ENCODE measurements at places on chromosomes 12 and 14.
A peak's percentile ranks its signal among the peaks of the same experiment; 100 is the strongest.

- DNase-seq = no peak
Observed at GRCh38 chr12:126419131-126419530, 1353.9 kb downstream of the AACS start.

GRCh38 chr12:101078536-101079285, 131.3 kb downstream of the SLC5A8 start:
- no peak for DNase-seq

DNA sequence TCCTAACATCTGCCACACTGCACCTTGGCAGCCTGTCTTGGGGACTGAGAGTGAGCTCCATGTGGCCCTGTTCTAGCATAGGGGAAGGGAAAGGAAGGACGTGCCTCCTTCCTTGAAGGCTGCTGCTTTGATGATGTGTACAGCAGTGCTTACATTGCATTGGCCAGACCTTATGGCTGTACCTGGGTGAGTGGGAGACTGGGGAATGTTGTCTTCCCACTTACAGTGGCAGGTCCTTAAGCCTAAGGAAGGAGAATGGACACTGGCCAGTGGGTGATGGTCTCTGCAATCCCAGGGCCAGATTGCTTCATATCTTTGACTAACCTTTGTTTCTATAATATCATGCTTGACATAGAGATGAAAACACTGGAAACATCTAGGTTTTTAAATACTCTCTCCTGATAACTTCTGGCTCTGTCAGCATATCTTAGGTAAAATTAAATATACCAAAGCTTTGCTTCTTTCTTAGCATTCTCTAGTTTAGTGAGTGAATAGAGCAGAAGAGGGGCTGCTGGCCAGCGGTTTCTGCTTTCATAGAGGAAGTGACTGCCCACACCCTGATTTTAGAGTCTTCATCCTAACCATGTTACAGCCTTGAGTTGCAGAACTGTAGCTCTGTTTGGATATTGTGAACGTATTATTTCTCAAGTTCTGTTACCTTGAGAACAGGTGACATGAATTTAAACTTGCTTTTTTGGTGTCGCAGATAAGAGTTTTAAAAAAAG, 27.2 kb downstream of the KLC1 start:
- no peak for DNase-seq

GRCh38 chr12:25702553-25702952, 149.5 kb upstream of the LMNTD1 start:
- DNase-seq = no peak

DNA sequence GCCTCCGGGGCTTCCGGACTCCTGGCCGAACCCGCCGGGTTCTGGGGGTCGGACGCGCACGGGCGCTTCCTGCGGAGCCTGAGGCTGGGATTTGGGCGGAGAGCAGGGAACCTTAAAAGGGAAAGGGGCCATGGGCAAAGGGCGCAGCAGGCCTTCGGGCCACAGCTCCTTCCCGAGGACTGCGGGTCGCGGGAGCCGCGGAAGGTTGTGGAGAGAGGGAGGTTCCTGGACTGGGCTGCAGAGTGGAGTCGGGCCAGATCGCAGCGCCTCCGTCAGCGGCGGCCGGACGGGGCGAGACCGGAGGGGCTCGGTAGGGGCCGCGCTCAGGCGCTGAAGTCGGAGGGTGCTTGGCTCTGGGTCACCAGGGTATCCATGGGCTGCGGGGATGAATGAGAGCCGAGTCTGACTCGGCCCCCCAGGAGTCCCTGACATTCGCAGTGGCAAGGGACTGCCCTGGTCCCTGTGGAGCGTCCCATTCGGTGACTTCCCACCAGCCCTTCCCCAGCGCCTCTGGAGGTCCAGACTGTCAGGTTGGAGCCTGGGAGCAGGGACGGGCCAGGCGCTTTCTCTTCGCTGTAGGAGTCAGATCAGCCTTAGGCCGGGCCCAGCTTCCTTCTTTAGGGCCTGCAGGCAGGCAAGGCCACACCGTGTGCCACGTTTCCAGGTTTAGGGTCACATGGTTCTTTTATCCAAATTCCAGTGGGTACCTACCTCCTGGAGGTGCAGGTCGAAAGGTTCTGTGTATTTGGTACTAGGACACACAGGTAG, 938 bp upstream of the SLC25A29 start:
- no peak for DNase-seq

DNA sequence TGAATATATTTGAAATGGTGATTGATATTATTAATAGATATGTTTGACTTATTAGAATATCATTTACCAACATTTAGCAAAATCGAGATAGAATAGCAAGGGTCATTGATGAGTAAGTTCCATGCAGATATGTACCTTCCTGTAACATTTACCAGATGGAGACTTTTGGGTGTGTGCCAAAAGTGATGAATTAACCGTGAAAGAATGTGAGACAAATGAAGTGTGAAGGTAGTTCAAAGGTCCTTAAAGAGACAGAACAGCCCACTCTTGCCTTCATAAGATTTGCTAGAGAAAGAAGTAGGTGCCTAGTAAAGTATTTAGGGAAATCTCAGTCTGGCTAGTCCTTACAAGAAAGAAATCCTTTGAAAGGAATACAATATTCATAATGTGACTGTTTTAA, 45.5 kb downstream of the FGD4 start:
- DNase-seq = no peak

GRCh38 chr12:46493150-46493833, 120.7 kb upstream of the SLC38A2 start:
- DNase-seq = no peak

DNA sequence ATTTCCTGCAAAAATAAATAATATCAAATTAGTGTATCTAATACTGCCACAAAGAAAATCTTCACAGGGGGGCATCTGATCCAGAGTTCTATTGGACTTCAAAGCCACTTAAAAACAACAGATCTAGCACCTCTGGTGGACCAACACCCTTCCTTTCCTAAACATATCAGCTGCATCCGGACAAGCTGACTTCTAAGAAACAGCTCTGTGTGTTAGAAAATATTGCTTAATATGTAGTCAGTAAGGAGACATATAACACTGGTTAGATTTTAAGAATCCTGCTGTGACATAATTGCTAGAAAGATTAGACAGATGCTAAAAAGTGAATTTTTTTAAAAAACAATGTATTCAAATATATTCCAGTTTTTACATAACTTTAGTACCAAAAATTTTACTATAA, 61.1 kb upstream of the PTPRB start:
- DNase-seq = no peak

- DNase-seq = no peak
Observed at GRCh38 chr12:104713444-104713843, 244.6 kb downstream of the SLC41A2 start.

- DNase-seq = no peak
Observed at GRCh38 chr14:71532344-71532743, 399.9 kb upstream of the RGS6 start.

GRCh38 chr12:116508145-116509121, 50.7 kb upstream of the MAP1LC3B2 start:
- peak; percentile 75 for DNase-seq

- no peak for DNase-seq
Observed at GRCh38 chr14:83826838-83827237, 1703.1 kb upstream of the FLRT2 start.

DNA sequence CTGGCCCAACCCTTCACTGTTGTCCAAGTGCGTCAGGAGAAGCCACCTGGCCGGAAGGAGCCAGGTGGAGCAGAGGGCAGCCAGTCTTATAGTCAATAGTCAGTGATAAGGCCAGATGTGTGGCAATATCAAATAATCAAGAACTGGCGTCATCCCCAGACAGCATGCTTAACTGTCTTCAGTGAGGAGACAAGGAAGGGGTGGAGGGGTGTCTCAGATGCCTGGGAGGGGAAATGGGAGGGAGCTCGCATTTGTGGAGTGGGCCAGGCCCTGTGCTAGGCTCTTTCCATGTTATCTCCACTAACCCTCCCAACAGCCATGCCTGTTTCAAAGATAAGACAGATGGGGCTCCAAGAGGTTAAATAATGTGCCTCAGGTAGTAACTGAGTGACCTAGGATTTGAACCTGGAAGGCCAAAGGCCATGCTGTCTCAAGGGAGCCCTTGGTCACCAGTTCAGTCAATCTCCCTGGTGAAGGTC, 48.9 kb upstream of the FOS start:
- no peak for DNase-seq

DNA sequence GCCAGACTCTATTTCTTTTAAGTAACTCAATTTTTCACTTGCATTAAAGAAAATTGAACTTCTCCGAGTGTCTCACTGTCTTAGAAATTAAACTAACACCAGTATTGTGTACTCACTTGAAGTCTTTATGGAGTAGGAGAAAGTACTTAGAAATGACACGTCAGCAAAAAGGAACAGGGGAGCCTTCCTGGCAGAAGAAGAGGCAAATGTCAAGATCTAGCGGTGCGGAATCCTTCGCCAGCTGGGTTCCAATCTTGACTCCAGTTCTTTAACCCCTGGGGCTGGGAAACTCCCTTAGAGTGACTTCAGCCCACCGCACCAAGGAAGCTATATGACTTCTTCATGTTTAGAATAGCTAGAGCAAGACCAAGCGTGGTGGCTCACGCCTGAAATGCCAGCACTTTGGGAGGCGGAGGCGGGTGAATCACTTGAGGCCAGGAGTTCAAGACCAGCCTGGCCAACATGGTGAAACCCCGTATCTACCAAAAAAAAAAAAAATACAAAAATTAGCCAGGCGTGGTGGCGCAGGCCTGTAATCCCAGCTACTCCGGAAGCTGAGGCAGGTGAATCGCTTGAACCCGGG, 34.4 kb downstream of the WBP11 start:
- DNase-seq = peak; percentile 39

DNA sequence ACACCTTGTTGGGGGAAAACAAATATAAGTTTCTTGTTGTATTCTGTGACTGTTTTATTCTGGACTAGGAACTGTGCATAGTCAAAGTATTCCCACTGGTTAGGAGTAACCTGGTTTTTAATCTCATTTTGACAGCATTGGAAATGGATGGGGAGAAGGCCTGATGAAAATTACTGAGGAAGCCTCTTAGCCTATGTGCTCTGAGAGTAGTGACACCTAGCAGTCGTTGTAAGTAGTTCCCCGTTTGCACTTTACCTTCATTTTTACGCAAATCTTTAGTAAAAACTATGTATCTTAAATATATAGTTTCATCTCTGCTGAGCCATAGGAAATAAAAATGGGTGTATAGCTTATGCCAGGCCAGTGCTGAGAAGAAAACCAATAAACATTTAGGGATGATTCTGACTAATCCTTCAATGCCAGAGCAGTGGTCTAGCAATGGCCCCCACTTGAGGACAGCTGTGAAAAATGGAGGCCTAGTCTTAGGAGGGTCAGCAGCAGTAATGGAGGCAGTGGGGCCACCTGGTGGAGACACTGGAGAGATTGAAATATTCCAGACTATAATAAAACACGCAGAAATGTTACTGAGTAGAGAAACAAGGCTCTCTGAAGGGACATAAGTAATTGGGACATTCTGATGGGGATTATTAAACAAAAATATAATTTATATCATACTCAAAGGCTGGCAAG, 133.2 kb upstream of the NOVA1 start:
- peak; percentile 57 for DNase-seq

DNA sequence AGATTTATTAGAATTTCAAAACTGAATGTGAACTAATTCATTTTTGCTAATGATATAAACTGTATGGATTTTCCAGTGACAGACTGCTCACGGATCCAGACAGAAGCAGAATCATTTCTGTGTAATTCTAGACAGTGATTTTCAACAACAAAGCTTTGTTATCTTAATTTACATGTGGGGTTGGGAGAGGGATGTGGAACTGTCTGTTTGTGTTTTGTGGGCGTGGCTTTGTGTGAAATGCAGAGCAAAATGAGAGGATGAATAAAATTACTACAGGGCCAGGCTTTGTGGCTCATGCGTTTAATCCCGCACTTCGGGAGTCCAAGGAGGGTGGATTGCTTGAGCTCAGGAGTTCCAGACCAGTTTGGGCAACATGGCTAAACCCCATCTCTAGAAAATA, 834.7 kb downstream of the GALC start:
- no peak for DNase-seq

- no peak for DNase-seq
Observed at GRCh38 chr14:72165229-72165698, 233.0 kb downstream of the RGS6 start.

DNA sequence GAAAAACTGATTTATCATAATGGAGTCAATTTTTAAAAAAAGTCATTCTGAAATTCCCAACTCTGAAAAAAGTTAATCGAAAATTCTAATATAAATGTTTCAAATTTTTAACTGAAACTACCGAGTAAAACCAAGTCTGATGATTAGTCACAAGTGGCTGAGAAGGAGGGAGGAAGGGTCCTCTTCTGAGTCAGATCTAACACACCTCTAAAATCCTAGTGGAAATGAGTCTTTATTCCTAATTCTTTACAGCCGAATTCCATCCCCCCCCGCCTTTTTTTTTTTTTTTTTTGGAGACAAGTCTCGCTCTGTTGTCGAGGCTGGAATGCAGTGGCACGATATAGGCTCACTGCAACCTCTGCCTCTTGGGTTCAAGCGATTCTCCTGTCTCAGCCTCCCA, 37.9 kb downstream of the RAD9B start:
- no peak for DNase-seq

GRCh38 chr12:113506867-113507266, 35.2 kb upstream of the LHX5 start:
- no peak for DNase-seq

DNA sequence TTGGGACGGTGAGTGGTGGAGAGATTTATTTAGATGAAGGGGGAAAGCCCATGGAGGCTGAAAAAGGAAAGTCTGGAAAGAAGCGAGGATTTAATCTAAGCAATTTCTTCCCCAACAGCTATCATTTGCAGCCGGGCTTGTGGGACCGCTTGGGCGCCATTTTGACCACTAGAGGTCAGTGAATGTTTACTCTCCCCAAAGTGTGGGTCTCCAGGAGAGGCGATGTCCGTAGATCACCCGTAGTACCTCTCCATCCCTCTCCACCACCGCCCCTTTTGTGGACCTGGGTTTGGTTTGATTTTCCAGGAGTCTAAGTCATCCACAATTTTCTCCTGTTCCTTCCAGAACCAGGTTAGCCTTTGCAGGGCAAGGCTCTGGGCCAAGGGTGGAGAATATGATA, 91.2 kb upstream of the PARP11 start:
- DNase-seq = peak; percentile 60

DNA sequence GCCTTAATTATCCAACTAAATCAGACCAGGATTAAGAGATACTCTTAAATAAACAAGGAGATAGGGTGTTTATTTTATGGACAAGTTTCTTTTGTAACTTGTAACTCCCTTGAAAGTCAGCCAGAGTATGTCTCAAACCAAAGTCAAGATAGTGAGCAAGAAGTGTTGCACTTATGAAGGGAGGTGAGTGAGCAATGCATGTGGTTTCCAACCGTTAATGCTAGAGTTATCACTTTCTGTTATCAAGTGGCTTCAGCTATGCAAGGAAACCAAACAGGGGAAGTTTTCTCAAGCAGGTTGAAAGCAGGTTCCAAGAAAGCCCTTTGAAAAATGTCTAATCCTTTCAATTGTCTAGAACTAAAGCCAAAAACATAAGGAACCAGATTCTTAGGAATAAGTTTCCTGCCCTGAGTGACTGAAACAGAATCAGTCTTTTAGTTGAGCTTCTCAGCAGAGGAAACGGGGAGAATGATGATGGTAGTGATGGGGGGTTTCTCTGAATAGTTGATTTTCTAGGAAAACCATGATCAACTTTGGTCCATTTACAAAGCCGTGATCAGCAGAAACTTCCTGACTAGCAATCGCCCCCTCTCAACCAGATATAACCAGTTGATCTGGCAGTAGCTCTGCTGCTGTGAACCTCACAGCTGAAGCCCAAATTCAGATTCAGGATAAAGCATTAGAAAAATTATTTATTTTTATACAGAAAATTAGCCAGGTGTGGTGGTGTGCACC, 128.4 kb downstream of the DAD1 start:
- DNase-seq = no peak

GRCh38 chr12:55861396-55861795, 18.7 kb upstream of the MMP19 start:
- DNase-seq = no peak

GRCh38 chr12:25705261-25705660, 152.2 kb upstream of the LMNTD1 start:
- no peak for DNase-seq
